ENCODE measurements at places on chromosomes 1 and 21. TPM values are rescaled to one million over a fixed set of nuclear protein-coding genes. Genes with fewer than 3 reads are reported as not detected.

DNA sequence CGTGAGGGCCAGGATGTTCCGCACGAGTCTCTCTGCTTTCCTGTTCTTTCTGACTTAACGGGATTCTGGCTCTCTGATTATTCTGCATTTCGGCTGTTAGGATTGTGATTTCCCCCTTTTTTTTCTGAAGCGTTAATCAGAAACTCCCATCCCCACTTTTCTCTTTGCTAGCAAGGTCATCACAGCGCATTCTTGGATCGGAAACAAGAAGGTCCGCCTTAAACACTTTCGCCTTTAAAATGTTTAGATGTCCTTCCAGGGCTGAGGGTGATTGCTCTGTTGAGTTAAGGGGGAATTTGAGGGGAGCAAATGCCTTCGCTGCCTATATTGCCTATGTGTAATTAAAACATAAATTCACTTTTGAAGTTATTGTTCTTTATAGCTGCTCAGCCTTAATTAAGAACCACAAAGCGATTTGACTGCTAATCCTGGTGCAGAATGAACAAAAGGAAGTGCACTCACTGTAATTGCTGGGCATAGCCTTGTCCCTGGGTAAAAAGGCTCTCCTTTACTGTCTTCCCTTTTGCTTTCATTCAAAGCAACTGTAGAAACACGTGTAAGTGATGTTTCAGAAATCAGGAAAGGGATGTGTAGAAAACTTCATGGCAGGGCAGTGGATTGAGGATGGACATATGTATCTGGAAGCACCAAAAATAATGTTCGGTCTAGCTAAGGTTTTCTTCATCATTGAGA, 1.2 kb downstream of the LAMC1 start:
- DNase-seq: no peak

DNA sequence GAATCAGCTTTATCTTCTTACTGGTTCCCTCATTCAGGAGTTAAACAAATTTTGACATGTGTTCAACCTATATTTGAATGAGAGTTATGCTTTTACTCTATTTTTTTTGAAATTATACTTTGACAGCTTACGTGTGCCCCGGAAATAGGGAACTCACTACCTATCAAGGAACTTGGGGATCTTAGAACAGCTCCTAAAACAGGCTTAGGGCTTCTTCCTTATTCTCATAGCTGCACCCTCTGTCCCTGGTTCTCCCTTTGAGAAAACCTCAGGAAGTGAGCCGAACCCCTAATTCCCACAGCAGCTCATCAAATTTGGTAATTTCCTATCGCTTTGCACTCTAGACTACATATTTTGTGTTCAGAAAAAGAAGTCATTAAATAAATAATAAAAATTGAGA, 81.2 kb upstream of the RUNX3 start:
- DNase-seq: no peak

- no peak for DNase-seq
Observed at GRCh38 chr1:87497380-87498203, 168.9 kb downstream of the LMO4 start.

GRCh38 chr1:204692841-204693356, 7.4 kb upstream of the LRRN2 start:
- no peak for DNase-seq

The KCNA3 gene
- polyA plus RNA-seq: 88.7 TPM

- DNase-seq: no peak
Observed at GRCh38 chr1:62849031-62849430, 65.1 kb downstream of the ATG4C start.

The SAMD13 gene
- polyA plus RNA-seq: not detected

The KRTAP11-1 gene
- polyA plus RNA-seq: not detected

The MATN1 gene
- 0.53 TPM for polyA plus RNA-seq

The FHL3 gene
- polyA plus RNA-seq: 3.4 TPM

The ST6GALNAC3 gene
- not detected for polyA plus RNA-seq

DNA sequence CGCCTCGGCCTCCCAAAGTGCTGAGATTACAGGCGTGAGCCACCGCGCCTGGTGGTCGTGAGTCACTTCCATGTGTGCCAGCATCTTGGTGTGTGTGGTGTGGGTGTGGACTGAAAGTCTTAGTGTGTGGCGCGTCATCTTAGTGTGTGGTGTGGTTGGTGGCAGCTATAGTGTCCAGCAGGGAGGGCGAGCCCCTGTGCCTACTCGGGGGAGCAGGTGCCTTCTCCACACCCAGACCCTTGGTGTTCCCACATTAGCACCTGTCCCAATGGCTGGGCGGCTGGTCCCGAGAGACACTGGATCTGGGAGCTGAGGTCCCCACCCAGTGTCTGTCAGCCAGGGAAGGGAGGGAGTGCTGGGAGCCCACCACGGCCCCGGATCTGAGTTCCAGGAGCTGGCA, 2.8 kb downstream of the SCNN1D start:
- DNase-seq: no peak

GRCh38 chr1:190762325-190762724, 284.7 kb upstream of the BRINP3 start:
- DNase-seq: no peak

DNA sequence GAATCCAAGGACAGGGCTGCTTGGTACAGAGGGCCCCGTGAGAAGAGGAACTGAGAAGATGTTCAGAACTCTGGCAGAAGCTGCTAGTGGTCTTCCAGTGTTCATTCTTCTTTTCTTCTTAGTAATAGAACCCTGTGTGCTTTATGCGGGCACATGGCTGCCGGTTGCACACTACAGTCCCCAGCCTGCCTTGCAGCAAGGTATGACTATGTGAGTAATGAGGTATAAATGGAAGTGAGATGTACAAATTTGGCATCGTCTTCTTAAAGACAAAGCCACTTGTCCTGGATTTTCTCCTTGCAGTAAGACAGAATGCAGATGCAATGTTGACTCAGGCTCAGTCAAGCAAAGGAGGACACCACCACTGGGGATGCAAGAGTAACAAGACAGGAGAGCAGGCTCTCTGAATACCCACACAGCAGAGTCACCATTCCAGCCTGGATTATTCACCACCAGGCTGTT, 15.0 kb upstream of the ATP1B1 start:
- no peak for DNase-seq

GRCh38 chr1:225921734-225922709, 2.0 kb downstream of the PYCR2 start:
- DNase-seq: no peak

GRCh38 chr1:205585169-205585834, 46.5 kb downstream of the ELK4 start:
- no peak for DNase-seq

- no peak for DNase-seq
Observed at GRCh38 chr1:45409276-45409675, 69.0 kb upstream of the MUTYH start.

The ELAPOR1 gene
- 17.8 TPM for polyA plus RNA-seq

GRCh38 chr1:80214888-80215540, 1208.5 kb upstream of the ADGRL4 start:
- no peak for DNase-seq

- DNase-seq: no peak
Observed at GRCh38 chr1:231606712-231607111, 19.9 kb upstream of the DISC1 start.

GRCh38 chr1:89887270-89887669, 66.4 kb downstream of the LRRC8D start:
- DNase-seq: no peak

DNA sequence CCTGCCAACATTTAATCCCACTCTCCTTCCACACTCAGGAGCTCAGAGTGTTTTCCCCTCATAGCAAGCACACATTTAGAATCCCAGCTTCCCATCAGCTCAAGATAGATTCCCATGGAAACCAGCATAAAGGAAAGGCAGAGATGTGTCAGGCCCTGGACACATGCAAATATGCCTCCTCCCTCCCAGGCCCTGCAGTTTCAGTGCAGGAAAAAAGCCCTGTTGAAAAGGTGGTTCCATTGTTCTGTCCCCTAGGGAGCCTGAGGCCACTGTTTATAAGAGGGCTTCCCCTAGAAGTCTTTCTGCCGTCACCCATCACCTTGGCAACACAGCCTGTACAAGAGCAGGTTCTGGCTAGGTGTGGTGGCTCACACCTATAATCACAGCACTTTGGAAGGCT, 3.6 kb downstream of the CACNA1S start:
- no peak for DNase-seq

The SLAMF1 gene
- 21.4 TPM for polyA plus RNA-seq

DNA sequence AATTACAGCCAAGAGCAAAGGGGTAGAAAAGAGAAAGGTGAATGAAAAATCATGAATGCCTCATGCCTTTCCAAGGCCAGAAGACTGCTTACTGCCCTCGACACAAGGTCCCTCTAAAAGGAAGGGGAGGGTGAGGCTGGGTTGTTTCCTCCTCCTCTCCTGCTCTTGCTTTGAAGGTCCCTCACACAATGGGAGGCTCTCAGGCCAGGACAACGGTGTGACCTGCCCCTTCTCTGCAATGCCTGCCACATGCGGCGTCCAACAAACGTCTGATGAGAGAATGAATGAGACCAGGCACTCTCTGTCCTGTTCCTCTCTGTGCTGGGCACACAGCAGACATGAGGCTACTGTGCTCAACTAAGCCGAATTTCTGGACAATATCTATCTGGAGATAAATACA, 51.3 kb downstream of the SSBP3 start:
- DNase-seq: no peak

The CORT gene
- polyA plus RNA-seq: not detected

The ROR1 gene
- polyA plus RNA-seq: not detected

DNA sequence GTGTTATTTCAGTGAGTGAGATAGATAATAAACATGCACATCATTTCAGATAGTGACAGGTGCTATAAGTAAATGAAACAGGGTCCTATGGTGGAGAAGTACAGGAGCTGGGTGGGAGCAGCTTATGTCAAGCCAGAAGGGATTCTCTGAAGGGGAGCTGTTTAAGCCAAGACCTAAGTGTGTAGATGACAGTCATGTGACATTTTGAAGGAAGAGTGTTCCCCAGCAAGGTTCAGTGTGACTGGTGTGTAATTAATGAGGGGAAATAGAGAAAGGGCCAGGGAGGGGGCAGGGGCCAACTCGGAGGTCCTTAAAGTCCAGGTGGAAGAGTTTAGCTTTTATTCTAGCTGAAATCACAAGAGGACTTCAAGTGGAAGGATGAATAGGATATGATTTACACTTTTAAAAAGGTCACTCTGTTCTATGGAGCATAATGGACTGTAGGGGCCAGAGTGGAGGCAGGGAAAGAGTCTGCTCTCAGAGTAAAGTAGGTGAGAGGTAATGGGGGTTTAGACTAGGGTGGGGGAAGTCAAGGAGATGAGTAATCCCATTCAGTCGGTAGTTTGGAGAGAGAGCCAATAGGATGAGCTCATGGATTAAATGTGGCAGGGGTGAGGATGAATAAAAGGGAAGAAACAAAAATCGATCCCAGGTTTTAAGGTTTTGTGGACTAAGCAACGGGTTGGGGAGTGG, 243.1 kb downstream of the CACNA1E start:
- DNase-seq: no peak

GRCh38 chr1:23817633-23818032, 7.6 kb downstream of the HMGCL start:
- DNase-seq: no peak

DNA sequence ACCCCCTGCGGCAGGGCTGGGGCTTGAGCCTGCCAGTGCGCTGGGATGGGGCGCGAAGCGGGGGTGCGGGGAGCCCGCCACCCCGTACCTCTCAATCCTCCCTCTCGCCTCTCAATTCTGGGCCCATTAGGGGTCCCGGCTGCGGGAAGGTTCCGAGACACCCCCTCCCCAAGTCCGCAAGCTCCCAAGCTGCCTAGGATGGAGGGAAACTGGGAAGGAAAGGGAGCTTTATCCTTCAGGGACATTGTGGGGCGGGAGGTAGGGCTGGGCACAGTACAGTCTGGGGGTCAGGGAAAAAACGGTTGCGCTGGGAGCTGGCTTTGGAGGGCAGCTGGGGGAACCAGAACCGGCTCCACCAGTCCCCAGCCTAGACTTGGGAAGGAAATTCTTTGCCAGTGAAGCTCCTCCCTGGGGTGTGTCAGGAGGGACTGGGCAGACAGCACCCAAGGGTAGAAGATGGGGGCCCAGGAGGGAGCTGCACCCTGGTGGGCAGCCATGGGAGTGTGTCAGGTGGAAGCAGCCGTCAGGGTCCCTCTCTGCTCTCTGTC, 904 bp downstream of the GJB3 start:
- DNase-seq: no peak

The FAM72C gene
- not detected for polyA plus RNA-seq

GRCh38 chr1:24850328-24850920, 79.7 kb downstream of the RUNX3 start:
- no peak for DNase-seq

- DNase-seq: no peak
Observed at GRCh38 chr1:19385221-19385620, 73.1 kb downstream of the SLC66A1 start.

- DNase-seq: no peak
Observed at GRCh38 chr1:234119431-234119830, 215.0 kb downstream of the SLC35F3 start.

GRCh38 chr1:207248544-207249198, 72.8 kb upstream of the CD55 start:
- DNase-seq: no peak

The FRRS1 gene
- polyA plus RNA-seq: not detected

- DNase-seq: peak; percentile 76
Observed at GRCh38 chr21:45439161-45439872, 34.4 kb downstream of the COL18A1 start.

The SHISAL2A gene
- 8.4 TPM for polyA plus RNA-seq

- DNase-seq: no peak
Observed at GRCh38 chr1:16101623-16102022, 28.2 kb upstream of the FAM131C start.

GRCh38 chr1:105636052-105636451, 1420.4 kb upstream of the PRMT6 start:
- DNase-seq: no peak

All from CD4-positive, alpha-beta memory T cell (primary cell).